SIG-M5 (cell line): ENCODE measurements at places on chromosomes 3 and 15.

- no peak for DNase-seq
These were observed 11.9 kb downstream of the P3H2 start for GRCh38 chr3:190108804-190109203.

- DNase-seq: no peak
These were observed 52.6 kb downstream of the CNTN3 start for GRCh38 chr3:74561881-74562280.

DNA sequence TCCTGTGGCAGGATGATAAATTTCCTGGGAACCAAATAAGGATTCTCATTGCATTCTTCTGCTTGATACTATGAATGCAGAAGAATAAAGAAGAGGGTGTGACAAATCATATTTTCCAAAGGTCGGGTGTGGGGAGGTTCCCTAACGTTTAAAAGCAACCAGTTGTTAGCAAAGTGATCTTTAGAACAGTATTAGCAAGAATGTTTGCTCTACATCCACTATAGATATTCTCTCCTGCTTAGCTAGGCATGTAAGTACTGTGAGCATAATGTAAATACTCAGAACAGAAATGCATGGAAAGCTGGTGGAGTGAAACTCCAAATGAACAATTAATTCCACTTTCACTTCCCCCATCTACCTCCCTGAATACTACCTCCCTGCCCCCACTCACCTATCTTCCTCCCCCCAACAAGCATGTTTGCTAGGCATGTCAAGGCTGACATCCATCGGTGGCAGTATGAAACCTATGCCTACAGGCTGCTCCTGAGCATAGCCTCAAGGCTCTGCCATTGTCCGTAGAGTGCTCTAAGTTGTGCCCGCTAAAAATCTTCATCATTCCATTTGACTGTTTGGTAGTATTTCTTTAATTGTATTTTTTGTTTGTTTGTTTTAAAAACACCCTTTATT, 329.7 kb downstream of the TIGIT start:
- no peak for DNase-seq

- peak; percentile 31 for DNase-seq
These were observed 95.3 kb upstream of the OXTR start for GRCh38 chr3:8864402-8865350.

DNA sequence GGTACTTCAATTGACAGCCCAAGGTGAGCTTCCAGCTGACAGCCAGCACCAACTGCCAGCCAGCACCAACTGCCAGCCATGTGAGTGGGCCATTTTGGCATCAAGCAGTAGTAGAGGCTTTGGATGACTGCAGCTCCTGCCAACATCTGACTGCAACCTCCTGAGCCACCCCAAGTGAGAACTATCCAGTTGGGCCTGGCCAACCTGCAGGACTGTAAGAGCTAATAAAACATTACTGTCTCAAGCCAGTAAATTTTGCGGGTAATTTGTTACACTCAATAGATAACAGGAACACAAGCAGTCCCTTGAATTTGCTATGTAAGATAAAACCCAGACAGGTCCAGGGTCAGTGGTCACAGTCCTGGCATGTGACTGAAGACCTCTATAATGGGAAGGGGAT, 29.7 kb downstream of the EPHB1 start:
- no peak for DNase-seq

- DNase-seq: peak; percentile 54
These were observed 7.0 kb downstream of the GNAI2 start for GRCh38 chr3:50242851-50243542.

DNA sequence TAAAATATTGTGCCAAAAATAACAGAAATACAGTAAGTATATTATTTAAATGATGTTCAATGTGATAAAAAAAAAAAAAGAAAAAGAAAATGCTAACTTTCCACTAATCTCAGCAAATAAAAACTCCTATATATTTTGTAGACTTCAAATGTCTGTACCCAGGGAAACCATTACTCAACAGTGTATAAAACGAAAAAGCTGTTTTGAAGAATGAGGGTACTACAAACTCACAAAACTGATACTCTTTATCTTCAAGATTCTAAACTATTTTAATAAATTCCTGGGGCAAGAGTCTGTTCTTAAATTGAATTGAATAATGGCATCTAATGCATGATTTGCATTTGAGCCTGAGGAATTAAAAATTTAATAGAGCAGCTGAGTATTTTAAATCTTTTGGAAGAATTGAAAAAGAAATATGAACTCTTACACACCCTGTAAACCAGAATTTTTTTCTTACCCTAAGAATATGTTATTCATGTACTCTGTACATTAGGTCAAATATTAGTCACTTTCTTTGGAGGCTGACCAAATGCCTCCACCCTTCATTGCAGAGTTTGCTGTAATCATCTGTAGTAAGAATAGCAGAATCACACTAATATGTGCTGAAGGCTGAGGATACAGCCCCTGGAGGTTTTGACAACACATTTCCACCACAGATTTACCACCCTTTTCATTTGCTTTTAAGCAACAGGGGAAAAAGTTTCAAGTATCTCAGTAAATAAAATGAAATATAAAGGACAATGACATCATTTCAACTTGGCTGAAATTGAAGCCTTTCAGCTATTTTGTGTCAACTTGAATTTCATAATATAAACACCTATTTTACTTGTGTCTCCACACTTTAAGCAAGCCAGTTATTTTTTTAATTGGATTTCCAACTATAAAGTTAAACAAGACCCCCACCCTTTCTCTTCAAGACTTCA, 79.7 kb downstream of the FBN1 start:
- no peak for DNase-seq

DNA sequence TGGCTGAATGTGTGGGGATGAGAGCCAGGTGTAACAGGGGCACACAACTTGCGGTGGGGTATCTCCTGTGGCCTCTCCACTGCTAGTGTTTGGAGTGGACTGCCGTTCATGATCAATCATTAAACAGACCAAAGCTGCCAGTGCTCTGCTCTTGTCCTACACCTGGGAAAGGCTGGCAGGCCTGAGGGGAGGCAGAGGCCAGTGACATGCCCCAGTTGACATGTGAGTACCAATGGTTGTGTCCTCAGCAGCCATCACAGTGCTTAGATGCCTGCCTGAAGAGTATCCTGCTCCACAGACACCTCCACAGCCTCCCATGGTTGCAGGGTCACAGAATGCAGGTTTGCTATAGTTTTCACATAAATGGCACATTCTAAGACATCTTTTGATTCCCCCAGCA, 348.4 kb downstream of the EPHB1 start:
- no peak for DNase-seq

DNA sequence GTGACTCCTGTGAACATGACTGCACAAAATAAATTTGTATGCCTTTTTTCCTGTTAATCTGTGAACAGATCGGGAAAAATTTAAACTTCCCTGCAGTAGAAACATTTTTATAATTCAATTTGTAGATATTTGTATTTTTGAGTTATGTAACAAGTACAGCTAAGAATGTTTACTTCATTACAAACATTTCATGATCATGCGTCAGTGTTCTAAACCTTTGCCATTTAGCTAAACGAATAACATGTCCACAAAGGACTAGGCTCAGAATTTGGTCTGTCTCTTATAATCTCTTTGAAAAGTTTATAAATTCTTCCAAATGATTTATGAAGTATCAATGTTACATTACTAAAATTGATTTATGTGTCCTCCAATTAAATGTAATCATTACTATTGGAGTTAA, 17.3 kb upstream of the CRYBG3 start:
- DNase-seq: no peak

GRCh38 chr3:73045391-73045790, 16.1 kb upstream of the EBLN2 start:
- no peak for DNase-seq

DNA sequence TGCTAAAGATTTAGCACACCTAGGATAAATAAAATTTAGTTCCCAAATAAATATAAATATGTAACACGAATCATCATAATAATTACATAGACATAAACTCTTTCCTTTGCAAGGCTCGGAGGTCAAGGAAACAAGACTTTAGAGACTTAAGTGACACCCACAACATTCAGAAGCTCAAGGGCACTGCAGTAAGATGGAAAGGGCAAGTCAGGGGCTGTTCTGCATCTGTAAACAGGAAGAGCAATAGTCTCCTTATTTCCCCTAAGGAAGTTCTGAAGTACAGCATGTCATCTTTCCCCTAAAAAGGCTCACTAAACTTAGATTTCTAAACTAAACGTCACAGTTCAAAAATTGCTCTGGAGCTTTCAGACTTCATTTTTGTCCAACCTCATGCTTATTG, 26.9 kb upstream of the KBTBD8 start:
- no peak for DNase-seq

DNA sequence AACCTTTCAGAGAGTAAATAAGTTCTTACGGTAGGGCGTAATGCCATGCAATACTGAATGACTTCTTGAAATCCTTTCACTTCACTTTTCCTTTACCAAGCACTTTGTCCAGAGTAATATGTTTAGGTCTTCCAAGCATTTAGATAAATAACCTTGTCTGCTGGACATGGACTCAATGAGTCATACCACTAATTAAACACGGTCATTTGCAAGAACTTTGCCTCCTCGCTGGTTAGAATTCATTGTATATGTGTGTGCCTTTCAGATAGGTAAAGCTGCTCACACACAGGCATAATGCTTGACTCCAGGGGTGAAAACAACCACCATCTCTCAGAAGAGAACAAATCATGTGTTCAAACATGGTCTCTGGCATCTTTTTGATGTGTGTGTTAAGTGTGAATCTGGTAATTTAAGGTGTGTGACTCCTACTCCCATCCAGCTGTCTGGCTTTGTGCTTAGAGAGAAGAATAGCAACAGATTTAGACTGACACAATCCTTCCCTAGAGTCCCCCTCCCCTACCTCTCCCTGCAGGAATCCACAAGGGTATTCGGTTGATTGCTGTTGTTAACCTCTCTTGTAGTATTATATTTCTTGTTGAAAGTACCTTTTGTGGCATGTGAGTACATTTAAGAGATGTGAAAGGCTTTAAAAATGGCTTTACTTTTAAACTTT, 419.0 kb downstream of the CNTN4 start:
- DNase-seq: no peak

GRCh38 chr3:157134620-157135191, 25.2 kb downstream of the CCNL1 start:
- no peak for DNase-seq

DNA sequence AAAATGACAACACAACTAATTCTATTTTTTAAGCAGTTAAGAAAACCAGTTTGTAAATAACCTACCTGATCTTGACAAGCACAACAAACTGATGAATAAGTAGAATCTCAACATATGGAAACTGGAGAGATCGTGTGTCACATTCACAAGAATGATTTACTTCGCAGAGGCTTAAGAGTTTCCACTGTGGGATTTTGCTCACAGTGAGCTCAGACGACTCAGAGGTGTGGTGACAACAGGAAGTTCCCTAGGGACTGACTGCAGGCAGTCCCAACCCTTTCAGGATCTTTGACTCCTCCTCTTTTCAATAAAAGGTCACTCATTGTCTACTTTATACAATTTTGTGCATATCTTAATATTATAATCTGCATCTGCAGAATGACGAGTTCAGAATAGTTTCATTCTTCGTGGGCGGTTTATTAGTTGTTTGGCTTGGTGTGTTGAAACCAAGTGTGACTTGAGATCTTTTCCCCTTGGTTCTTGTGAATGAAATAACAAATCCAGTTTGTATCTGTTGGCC, at the start of gene LIPH:
TSS of gene LIPH (minus strand) at position 231 of the 520 bp plus-strand sequence. CDS start at position 114, 117 bp downstream.
- no peak for DNase-seq

- no peak for DNase-seq
These were observed 14.1 kb downstream of the KLF15 start for GRCh38 chr3:126342991-126343648.

GRCh38 chr15:67300266-67301025, 45.9 kb downstream of the IQCH start:
- DNase-seq: no peak

DNA sequence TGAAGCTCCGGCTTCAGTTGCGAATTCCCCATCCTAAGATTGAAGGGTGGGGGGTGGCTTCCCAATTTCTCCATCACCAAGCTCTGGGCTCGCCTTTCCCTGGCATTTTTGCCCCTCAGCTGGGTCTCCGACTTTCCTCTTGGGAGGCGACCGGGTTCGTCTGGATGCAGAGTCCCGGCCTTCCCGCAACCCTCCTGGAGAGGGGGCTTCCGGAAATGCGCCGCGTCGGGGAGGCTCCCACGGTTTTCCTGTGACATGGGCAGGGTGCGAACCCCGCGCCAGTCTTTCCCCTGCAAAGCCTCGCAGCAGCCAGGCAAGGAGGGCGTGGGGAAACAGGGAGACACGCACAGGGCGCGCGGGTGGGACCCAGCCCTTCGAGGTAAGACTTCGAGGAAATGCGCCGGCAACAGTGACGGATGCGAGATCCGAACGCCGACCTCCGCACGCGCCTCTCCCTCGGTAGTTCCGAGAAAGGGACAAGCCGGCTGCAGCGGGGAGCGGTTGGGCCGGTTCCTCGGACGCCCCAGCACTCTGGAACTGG, 466 bp upstream of the HCN4 start:
- DNase-seq: no peak

- DNase-seq: no peak
These were observed 61.7 kb upstream of the KCNMB2 start for GRCh38 chr3:178474526-178474925.

DNA sequence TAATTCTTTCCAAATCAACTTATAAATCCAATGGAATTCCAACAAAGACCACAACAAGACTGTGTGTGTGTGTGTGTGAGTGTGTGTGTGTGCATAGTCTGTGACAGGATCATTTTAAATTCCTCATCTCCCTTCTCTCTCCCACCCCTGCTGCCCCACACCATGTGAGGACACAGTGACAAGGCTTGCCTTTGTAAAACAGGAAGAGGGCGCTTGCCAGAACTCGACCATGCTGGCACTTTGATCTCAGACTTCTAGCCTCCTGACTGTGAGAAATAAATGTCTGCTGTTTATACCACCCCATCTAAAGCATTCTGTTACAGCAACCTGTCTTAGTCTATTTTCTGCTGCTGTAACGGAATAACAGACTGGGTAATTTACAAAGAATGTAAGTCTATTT, 99.1 kb downstream of the NSMCE3 start:
- DNase-seq: no peak

DNA sequence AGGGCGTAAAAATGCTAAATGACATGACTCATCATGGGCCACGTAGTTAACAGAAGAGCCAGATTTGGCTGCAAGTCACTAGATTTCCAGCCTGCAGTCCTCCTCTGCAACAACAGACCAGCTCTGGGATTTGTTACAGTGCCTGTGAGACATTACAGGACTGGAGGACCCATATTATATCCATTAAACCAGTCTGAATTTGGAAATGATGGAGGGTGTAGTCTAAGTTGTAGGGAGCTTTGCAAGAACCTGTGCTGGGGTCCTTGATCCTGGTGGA, 10.8 kb downstream of the ZNF774 start:
- DNase-seq: no peak

- DNase-seq: no peak
These were observed 70.1 kb upstream of the GLCE start for GRCh38 chr15:69090197-69090948.

DNA sequence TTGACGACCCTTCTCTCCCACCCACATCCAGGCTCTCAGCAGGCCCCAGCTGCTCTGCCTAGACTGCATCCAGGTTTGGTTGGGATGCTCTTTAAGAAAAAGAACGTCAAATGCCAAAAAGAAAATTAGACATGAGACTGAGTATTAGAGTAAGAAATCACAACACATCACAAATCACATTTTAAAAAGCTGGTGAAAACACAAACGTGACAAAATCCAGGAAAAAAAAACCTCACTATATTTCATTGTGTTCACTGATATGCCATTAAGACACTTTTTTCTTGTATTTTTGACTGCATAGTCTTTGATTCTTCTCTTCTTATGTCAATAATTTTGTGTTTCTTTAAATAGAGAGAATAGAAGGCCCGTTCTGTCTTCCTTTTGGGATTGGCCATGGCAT, 243.7 kb downstream of the TLE3 start:
- no peak for DNase-seq

- DNase-seq: no peak
These were observed 320.5 kb upstream of the THBS1 start for GRCh38 chr15:39260391-39260790.

GRCh38 chr15:53762916-53763315, 3.5 kb upstream of the WDR72 start:
- no peak for DNase-seq
